WTC11 (cell line): ENCODE measurements at places on chromosomes 2 and 18. TPM values are rescaled to one million over a fixed set of nuclear protein-coding genes. Genes with fewer than 3 reads are reported as not detected.

NPHP1 gene
- 2.5 to 3.8 TPM (median 3.1 TPM) in 3 replicates for total RNA-seq

SP5 gene
- total RNA-seq: 1.7 to 9.7 TPM (median 7.0 TPM) in 3 replicates

- DNase-seq: no peak
Observed at GRCh38 chr2:148701877-148702276, 57.3 kb downstream of the EPC2 start.

DNA sequence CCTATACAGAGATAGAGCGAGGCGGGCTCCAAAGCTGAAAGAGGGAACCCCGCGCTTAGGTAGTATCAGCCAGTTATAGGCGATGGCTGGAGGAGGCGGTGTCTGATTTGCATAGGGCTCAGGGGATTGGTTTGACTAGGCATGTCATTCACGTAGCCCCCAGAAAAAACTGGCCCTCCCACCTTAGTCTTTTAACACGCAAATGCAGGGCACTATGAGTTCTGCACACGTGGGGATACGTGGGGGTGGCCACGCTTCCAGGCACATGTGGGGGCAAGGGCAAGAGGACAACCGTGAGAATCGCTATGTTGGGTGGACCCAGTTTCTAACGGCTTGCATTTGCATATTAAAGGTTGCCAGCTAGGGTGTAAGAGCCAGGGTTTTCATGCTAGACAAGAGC lies 56.7 kb upstream of the MSTN start:
- peak; percentile 66 for DNase-seq
